ENCODE measurements at places on chromosomes 3 and 15.
A peak's percentile ranks its signal among the peaks of the same experiment; 100 is the strongest.

DNA sequence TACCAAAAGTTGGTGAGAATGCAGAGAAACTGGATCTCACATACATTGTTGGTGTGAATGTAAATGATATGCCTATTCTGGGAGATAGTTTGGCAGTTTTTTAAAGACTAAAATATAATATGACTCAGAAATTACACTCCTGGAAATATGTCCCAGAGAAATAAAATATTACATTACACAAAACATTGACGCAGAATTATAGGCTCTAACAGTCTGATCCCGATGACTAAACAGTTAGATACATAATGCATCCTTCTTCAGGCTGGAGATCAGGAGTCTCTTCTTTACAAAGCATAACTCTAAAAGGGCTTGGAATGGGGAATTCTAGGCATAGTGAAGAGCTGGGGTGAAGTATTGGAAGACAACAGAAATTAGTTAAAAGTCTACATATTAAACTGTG is 586.2 kb upstream of the NECTIN3 start:
- DNase-seq: no peak

- peak; percentile 88 for DNase-seq
These were observed at the start of gene ULK4 for GRCh38 chr3:41961751-41962679. Gene ULK4 (minus strand): TSS chr3:41962103. CDS start chr3:41954759, 7,344 bp downstream.

GRCh38 chr15:62945760-62946159 is 96.8 kb upstream of the TPM1 start:
- no peak for DNase-seq

- DNase-seq: no peak
These were observed 1.9 kb downstream of the AQP9 start for GRCh38 chr15:58139989-58140522.

DNA sequence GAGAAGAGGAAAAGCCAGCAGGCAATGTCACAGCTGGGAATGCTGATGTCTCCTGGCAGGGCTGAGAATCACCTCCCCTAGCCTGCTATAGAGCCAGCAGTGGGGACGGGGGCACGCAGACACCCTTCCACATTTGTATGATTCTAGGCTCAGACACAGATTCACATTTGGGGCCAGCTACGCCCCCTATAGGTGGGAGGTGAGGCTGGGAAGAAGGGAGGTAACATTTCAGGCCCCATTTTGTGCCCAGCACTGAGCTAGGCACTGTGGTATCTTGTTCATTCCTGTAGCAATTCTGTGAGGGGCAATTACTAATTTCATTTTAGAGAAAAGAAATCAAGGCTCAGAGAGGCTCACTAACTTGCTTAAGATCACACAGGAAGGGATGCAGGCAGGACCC is 15.9 kb upstream of the ACAD9 start:
- DNase-seq: no peak

DNA sequence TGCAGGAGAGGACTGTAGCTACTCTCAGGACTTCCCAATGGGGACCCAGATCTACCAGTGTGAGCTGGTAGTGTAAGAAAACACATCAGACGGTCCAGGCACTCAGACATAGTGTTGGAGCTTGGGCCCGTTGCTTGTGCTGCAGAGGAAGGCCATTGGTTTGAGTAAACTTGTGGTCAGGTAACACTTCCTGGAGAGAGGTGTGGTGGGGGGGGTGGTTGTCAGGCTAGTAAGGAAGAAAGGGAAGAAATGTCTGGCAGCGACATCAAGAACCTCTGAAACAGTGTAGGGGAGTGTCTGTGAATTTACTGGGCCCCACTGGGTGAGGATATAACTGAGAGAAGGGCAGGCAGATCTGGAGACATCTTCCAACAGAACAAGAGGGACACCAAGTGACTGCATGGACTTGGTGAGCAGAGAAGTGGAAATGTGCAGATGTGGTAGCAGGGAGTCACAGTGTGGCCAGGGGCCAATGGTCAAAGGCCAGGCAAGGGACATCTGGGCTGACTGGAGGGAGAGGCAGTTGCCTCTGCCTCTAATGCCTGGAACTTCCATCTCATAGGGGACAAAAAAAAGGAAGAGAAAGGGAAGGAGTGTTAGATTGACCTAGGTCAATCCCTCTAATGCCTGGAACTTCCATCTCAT is 63.7 kb upstream of the MRPS22 start:
- DNase-seq: no peak

DNA sequence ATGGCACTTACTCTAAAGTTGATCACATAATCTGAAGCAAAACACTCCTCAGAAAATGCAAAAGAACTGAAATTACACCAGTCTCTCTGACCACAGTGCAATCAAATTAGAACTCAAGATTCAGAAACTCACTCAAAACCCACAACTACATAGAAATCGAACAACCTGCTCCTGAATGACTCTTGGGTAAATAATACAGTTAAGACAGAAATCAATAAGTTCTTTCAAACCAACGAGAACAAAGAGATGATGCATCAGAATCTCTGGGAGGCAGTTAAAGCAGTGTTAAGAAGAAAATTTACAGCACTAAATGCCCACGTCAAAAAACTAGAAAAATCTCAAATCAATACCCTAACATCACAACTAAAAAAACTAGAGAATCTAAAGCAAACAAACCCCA is 227.2 kb downstream of the CTNNB1 start:
- DNase-seq: no peak

DNA sequence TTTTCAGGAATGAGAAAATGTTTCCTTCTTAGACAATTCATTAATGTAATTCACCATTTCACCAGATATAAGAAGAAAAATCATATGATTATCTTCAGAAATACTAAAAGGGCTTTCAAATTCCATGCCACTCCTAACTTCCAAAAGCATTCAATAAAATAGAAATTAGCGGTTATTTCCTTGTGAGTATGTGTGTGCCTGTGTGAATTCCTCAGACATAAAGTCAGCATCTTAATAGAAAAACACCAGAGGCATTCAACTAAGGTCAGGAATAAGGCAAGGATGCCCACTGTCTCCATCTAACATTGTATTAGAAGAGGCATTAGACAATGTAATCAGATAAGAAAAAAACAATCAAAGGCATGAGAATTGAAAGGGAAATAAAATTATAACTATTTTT is 88.4 kb downstream of the PLCH1 start:
- no peak for DNase-seq

GRCh38 chr3:120839120-120839519 is 68.9 kb upstream of the STXBP5L start:
- DNase-seq: no peak

DNA sequence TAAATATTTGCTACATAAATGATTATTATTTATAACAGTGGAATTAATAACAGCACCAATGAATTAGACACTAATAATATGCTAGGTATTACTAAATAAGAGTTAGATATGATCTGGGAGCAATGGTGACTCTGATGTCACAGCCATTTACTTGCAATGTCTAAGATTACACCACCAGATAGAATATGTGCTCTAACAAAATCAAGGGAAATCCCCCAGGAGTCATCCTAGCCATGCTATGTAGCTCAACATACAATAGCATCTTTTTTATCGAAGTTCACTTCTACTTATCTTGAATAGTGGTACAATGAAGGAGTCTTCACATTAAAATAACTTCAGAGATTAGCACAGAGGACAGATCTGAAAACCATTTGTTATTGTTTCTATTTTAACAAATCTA is 154.0 kb downstream of the FMN1 start:
- DNase-seq: no peak

DNA sequence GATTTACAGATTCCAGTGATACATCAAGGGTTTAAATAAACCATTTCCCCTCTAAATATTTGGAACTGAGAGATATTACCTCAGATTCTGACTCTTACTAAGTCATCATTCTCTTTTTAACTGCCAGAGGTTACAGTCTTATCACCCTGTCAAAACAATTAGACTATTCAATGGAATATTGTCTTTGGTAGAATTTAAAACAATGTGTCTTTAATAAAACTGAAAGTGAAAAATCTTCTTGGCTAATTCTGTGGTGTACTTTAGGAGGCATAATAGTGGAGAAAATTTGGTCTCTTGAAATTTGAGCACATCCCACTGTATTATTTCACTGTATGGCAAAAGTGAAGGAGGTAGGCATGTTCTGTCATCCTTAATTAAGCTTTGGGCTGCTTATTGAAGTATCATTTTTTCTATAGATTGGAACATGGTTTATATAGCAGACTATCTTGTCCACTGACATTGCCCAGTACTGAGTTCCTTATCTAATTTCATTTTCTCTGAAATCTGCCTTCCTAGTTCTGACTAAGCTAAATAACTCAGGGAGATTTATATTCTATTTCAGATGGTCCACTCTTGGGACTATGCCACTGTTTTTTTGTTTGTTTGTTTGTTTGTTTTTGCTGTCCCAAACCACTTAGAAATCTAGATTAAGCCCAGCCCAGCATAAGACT is 48.0 kb upstream of the UTS2B start:
- DNase-seq: no peak

DNA sequence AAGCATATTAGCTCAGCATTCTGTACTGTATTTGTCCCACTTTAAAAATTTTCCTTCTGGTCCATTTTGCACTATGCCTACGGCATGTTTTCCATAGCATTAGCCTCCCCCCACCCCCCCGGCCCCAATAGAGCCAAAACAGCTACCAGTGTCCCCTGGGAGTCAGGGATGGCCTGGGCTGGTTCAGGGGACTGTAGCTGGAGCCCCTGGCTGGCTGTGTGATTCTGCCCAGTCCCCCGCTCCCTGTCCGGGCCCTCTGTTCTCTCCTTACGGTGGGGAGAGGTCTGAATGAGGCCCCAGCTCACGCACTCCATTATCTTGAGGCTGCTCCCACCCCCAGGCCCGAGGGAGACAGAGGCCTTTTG is 70.1 kb downstream of the KLF15 start:
- no peak for DNase-seq

DNA sequence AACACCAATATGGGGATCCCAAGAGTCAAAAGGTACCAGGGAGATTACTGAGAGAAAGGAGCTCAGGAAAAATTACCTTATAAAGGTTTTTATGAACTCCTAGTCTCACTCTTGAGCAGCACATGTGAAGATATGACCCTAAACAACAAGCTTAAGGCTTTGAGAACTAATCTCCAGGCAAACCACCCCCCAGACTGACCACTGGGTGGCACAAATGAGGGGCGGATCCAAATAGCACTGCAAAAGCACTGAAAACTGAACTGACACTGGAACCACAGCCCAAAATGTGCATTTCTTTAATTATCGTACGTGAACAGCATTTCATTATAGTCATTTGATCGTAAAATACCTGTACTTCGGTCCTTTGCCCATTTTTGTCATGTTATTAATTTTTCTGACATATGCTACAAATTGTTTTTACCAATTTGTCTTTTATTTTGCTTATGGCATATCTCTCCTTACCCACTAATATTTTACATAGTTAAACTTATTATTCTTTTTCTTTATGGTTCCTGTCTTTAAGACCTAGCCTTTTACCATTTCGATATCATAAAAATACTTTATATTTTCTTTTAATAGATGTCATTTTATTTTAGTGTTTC is 31.5 kb upstream of the TFDP2 start:
- peak; percentile 3 for DNase-seq

DNA sequence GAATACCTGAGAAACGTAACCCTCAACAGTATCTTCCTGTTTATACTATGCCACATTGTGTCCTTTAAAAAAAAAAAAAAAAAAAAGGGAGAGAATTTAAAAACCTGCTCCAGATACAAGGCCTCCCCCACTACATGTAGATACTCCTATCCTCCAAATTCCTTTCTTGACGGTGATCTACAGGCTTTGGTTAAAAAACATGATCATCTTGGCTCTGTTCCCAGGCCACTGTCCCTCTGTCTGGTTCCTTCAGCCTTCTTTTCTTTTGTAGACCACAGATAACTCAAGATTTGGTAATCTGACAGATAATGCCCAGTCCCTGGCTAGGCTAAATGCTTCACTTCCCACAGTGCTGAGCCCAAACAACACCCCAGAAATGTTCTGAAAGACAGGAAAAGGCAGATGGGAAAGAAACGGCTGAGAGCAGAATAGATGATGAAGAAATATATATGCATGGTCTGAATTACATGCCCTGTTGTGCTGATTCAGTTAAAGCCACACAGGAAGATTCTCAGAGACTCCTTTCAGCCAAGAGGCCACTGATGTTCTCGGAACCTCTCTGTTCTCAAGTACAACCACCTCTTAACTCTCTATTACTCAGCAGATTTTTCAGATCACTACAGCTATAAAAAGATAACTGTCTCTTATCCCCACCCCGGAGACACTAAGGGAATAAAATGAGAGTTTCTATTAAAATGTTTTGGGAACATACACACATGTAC is 48.3 kb downstream of the NPTN start:
- no peak for DNase-seq

GRCh38 chr15:48371961-48372360 is 40.7 kb downstream of the DUT start:
- no peak for DNase-seq

DNA sequence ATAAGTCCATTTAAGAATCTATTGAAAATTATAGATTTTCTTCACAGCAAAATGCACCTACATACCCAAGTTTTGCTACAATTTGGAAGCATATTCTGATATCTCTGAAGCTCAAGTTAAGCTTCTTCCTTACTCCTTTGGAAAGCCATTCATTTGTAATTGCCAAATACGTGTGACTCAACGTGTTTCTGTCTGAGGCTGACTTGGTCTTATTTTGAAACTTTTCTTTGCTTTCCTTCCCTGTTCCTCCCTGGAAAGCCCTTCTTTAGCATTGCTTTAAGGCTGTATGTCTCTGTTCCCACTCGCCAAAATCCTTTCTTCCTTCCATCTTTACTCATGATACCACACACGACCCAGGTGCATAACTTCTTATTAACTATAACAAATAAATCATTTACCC is 232.0 kb downstream of the ZBBX start:
- no peak for DNase-seq

DNA sequence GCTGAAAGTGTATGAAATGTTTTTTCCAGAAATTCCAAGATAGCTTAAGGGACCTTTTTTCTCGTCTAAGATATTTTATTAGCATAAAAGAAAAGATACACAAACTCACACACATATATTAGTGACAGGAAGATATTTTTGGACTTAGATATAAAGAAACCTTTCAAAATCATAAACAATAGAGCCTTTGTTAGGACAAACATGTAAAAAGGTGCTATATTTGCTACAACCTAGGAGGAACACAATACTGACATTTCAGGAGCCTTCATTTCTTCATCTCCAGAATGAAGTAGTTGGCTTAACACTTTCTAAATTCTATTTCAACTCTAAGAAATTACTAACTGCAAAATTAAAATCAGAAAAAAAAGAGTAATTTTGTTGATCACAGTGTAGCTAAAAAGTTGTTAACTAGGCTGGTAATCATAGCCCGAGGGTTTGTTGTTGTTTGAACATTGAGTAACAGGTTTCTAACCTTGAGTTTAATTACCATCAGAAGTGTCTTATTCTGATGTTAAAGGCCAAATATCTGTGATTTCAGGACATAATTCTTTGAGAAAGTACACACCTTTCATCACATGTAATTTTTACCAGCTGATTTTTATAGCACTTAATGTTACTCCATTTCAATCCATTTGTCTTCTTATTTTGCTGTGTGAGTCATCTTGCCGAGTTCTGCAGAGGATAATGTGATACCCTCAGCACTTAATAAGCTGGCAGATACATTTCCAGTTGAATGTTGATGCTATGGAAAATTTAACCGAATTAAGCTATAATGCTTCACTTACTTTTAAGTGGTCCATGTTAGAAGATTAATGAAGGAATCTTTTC is 97.3 kb downstream of the MBNL1 start:
- no peak for DNase-seq
